Activated naive CD8-positive, alpha-beta T cell treated with anti-CD3 and anti-CD28 coated beads, Interleukin-2, amount 10 ng/mL, durations not matched to agents 7 days and 5 days (primary cell): ENCODE measurements at places on chromosomes 1 and 21.

DNA sequence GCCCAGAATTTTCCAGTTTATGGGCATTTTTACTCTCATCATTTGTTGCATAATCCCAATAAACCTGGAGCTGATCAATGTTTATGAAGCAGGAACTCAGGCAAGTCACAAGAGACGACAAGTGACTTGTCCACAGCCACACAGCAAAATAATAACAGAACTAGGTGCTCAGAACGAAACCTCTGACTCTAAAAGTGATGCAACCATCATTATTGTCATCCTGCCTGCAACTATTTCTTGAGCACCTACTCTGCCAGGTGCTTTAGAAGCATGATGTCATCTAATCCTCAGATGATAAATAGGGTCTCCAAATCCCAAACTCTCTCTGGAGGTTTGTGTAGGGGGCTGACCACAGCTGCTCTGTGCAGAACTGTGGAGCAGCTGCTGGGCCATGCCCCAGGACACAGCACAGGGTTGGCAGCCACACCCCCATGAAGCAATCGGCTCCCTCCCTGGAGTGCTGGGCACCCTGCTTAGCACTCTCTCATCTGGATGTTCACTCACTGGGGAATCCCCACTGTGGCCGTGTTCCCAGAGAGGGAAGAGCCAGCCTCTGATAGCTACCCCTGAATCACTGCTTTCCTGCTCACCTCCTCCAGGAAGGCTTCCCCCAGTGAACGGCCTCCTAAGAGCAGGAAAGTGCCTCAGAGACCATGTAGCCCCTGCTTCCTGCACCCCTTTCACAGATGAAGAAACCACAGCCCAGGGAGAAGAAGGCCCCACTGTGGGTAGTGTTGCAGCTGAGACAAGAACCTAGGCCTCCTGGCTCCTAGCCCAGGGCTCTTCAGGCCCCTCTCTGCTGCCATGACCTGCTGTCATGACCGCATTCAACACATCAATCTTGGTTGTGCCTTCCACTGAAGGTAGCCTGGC, 2.1 kb downstream of the TTC22 start:
- no peak for DNase-seq

GRCh38 chr1:205670611-205671430, 9.5 kb downstream of the SLC45A3 start:
- no peak for DNase-seq

DNA sequence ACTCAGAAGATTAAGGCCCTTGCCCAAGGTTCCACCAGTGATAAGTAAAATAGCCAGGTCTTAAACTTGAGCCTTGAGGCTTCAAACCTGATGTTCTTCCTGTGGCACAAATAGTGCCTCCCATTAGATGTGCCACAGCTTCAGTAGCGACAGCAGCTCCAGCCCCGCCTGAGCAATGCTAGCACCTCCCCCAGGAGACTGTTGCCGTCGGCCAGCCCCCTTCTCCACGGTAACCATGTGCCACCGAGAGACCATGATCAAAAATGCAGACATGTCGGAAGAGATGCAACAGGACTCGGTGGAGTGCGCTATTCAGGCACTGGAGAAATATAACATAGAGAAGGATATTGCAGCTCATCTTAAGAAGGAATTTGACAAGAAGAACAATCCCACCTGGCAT, 32.2 kb downstream of the KLHDC7A start:
- no peak for DNase-seq

DNA sequence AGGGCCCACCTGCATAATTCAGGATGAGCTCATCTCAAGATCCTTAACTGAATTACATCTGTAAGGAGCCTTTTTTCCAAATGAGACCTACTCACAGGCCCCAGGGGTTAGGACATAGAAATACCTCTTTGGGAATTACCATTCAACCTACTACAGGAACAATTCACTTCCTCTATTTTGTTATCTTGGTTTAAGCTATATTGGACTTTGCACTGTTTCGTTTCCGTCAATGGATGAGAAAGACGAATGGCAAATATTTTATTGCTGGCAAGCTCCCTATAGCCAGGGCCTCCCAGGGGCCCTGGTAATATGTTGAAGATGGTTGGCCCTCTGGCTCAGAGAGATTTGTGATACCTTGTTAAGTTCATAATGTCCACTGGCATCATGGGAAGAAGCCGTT, 384.2 kb upstream of the DUSP10 start:
- no peak for DNase-seq

DNA sequence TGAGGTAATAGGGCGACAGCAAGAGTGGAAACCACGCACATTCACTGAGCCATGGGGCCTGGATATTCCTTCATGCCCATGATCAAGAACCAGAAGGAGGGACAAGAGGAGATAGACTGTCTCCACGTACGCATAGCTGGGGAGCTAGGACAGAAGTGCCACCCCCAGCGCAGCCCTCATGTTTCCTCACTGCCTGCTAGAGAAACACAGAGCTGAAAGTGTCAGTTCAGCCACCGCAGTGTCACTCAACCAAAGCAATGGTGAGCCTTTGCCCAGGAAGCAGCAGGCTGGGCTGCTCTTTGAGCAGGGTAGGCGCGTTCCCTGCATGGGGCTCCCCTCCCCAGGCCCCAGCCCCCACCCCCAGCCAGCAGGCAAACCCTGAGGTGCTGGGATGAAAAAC, 68.5 kb downstream of the STUM start:
- DNase-seq, result no peak

- DNase-seq, result no peak
These were observed 21.6 kb downstream of the PSEN2 start for GRCh38 chr1:226891846-226892523.

GRCh38 chr1:156640842-156641706, 843 bp upstream of the BCAN start:
- DNase-seq, result no peak

- no peak for DNase-seq
These were observed 3.6 kb downstream of the ACTN2 start for GRCh38 chr1:236689713-236690569.

DNA sequence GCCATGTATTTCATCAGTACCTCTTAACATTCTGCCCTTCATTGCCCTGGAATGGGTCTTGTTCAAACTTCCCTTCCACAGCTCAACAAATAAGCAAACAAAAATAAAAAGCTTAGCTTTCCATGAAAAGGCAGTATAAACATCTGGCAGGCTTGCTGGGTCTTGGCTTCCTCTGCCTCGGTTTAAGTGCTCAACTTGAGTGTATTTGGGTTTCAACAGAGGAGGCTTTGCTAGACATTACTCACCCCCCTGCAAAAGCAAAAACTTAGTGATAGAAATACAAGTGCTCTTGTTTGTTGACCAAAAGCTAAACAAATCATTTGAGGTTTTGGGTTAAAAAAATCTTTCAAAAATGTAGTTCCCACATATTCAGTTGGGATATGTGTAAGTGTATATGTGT, 518.5 kb downstream of the PLPP3 start:
- no peak for DNase-seq

DNA sequence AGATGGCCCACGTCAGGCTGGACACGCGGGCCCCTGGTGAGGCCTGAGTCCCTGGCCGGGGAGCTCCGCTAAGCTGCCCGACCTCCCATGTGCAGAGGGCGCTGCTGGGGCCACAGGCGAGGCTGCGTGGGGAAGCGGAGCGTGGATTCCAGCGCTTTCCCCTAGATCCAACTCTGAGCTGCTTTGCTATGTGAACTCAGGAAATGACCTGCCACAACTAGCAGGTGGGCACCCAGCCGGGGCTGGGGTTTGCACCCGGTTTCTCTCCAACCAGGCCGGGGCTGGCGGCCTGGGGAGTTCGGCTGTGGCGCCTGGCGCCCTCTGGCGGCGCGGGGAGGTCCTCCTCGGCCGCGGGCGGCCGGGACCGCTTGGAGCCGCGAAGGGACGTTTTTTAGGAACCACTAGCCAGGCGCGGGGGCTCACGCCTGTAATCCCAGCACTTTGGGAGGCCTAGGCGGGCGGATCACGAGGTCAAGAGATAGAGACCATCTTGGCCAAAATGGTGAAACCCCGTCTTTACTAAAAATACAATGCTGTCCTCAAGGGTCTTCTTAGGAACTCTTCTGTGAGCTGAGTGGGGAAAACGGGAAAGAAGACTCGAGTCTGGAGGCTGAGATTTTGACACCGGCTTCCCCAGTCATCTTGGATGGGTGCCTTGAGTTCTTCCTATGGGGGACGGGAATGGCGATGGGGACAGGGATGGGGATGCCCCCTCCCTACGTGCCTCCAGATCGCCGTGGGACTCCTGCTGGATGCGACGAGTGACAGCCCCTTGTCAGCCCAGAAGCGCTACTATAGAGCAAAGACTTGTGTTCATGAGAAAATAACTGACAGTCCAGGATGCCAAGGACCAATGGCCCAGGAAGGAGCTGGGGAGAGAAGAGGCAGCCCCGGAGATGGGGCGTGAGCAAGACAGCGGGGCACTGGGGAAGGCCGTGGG, 12.6 kb downstream of the PYCR2 start:
- DNase-seq, result peak; percentile 88

GRCh38 chr1:205492201-205492667, 12.2 kb upstream of the CDK18 start:
- DNase-seq, result no peak

GRCh38 chr1:153543736-153544135, 1.9 kb downstream of the S100A4 start:
- no peak for DNase-seq

GRCh38 chr1:29620631-29621030, 384.3 kb downstream of the PTPRU start:
- DNase-seq, result no peak

DNA sequence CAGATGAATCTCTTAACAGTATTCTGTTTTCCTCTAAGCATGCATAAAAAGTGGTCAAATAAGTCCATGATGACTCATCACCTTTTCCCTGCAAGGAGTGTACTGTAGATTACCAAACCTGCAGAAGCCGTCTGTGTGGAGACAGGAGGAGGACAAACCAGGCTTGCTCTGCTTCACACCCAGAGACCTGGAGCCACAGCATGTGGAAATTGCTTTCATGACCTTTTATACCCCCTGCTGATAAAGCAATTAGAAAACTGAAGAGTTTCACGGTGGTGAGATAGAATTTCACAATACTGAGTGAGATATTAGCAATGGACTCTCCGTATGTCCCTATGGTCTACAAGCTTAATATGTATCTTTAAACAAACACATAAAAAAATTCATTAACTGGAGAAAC, 9.4 kb downstream of the CORT start:
- no peak for DNase-seq

DNA sequence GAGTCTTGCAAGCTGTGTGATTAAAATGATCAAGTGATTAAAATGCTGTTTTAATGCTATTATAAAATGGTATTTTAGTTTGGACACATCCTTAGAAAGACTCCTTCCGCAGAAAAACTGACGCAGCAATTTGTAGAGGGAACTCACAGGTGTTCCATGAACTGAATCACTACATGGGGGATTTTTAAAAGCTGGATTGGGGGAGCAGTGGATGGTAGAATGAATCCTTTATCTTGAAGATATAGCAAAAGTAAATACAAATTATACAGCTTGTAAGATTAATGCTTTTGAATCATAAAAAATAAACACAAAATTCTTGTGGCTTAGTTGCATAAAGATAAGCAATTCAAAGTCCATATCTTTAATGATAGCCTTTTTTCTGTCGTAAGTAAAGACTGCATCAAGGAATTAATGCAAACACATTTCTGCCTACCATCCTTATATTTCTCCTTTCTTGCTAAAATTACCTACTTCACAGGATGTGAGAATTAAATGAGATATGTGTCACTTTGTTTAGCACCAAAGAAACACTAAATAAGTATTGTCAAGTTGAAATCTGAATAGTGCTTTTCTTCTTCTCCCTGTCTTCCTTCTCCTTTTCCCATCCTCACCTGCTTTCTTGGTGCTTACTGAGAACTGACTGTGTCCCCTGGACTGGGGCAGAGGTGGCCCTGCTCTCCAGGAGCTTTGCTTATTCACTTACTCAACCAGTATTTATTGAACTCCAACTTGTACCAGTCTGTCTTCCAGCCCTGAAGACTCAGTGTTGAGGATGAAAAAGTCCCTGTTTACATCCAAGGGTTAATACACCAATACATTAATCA, 61.5 kb upstream of the F3 start:
- no peak for DNase-seq

- DNase-seq, result no peak
These were observed 17.0 kb upstream of the ADAR start for GRCh38 chr1:154624746-154625643.

DNA sequence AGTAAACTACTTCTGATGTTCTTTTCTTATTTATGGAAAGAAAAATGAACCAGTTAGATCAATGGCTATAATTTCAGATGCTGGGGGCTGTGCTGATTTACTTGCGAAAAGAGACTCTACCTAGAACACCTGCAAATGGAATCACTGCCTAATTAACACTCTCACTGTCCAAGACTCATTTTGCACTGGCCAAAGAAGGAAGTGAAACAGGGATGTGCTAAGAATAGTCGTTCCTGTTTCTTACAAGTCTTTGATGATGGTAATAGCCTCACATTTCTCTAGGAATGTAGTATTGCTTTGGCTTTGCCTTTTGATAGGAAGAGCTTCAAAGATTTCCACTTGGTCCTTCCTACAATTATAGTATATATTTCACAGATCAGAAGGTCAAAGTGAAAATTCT, 12.7 kb upstream of the TSNAX start:
- DNase-seq, result no peak

- DNase-seq, result no peak
These were observed 15.8 kb upstream of the MAGOH start for GRCh38 chr1:53254011-53254640.

DNA sequence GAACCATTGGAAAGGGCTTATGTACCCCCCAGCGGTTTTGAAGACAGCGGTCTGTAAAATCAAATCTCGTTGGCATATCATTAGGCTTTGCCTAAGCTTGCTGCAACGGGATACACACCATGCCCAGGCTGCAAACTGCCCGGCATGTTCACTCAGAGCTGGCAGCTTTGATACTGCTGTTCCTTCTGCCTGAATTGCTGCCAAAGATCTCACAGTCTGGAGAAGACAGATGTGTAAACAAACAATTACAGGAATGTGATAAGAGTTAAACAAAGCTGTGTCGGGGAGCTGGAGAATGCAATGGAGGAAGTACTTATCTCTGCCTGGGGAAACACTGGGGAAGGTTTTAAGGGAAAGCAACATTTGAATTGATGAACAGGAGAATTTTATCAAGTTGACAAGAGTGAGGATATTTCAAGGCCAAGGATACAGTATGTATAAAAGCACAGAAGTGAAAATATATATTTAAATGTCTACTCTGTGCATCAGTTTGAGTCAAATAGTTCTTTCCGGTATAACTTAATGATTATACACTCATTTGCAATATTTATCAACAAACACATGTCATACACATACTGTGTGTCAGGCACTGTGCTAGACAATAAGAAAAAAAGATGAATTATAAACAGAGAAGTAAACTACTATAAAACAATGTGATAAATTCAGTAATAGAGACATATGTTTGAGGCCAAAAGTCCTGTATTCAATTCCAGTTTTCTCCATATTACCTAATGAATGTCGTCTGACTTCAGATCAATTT, 29.9 kb downstream of the CHML start:
- DNase-seq, result no peak

- no peak for DNase-seq
These were observed 25.1 kb downstream of the ZBTB17 start for GRCh38 chr1:15950763-15951295.

DNA sequence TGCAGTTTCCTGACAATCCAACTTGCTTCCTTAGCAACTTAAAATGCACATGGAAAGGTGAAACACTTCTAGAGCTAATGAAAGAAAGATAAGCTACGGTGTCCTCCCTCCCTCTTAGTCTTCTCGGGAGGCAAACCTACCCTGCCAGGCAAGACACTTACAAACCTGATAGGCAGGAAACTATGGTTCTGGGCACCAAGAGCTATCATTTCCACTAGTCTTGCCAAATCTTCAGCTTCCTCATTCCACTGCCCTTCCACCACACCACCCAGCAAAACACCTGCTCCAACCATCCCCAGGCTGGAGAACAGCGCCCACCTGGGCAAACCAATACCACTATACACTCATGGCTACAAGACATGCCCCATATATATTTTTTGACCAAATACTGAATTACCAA, 15.2 kb downstream of the NDC1 start:
- no peak for DNase-seq
